Spleen (tissue), 13 donors: ENCODE measurements at places on chromosomes 7 and 10.

DNA sequence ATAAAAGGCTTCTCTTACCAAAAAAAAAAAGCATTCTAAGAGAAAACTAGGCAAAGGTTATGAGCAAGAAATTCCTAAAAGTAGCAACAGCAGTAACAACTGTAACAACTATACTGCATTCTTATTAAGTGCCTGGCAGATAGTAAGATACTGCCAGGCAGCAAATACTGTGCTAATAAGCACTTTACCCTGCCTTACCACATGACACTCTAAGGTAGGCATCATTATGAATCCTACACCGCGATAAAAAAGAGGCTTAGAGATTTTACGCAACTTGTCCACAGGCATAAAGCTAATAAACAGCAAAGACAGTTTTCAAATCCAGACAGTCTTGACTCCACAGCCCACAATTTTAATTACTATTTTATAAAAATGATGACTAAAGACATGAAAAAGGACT lies 83.2 kb downstream of the USP6NL start:
- DNase-seq = no peak

DNA sequence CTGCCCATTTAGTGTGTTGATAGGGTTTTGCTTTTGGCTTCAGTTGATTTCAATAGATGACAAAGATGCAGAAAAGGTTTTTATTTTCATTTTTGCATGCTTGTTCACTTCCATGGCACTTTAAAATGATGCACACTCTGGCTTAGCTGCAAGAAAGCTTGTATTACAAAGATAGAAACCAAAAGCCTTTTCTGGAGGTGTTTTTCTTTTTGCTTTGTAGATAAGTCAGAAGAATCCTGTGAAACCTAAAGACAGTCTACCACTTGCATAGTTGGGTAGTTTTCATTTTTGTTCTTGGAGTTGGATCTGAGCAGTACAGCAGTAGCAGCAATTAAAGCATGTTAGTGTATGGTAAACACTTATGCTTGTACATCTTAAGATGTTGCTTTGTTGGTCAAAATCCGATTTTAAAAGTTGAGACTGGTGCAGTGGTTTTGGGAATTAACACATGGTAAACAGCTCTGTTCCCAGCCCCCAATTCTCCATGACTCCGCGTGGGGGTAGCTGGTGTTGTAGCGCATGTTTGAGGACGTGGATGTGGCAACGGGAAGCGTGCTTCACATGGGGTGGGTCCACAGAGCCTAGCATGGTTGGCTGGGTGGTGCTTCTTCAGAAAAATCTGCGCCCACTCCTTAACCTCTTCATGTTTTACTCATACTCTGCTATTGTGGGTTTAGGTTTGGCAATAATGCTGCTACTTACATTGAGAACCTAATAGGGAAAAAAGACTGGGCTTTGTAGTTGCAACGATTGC lies 19.8 kb downstream of the CCNY start:
- DNase-seq = no peak

- no peak for DNase-seq
Measured at GRCh38 chr7:38756521-38756920, 125.3 kb upstream of the AMPH start.

DNA sequence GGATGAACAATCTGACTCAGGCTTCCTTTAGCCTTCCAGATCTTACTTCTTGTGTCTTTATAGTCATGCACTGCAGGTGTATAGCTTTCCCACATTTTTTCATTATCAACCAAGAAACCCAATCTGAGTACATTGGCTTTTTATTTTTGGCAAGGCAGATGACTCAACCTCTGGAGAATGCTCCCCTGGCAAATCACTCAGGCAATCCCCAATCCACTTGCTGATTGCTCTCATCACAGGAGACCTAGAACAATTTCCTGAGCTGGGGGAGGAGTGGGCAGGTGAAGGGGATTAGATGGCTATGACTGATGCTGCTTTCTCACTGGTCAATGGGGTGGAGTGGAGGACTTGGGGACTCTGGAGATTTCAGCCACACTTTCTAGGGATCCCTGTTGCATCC lies 134.4 kb downstream of the SLC16A9 start:
- no peak for DNase-seq

GRCh38 chr7:7249814-7250213 lies 67.5 kb downstream of the C1GALT1 start:
- no peak for DNase-seq

GRCh38 chr7:158587162-158588084 lies at the start of gene PTPRN2:
PTPRN2 (minus strand) TSS chr7:158587823.
- peak; percentile 77 for DNase-seq

DNA sequence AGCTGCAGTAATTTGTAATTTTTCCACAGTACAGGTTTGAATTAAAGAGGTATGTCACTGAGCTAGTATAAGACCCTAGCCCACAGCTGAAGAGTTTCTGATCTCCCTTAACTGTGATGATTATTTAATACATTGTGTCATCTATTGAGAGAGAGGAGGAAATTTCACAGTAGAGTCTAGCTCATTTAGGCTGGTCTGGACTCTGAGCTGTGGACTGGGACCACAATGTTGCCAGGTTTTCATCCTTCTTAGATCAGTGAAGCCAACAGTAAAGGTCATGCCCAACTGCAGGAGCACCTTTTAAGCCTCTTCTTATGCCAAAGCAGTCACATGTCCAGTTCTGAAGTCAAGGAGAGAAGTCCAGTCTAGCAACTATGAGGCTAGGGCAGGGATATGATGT lies 8.9 kb downstream of the TES start:
- DNase-seq = no peak

- no peak for DNase-seq
Measured at GRCh38 chr7:33300131-33300530, 170.8 kb downstream of the BBS9 start.

GRCh38 chr10:95976362-95977229 lies 66.8 kb upstream of the CCNJ start:
- DNase-seq = no peak

DNA sequence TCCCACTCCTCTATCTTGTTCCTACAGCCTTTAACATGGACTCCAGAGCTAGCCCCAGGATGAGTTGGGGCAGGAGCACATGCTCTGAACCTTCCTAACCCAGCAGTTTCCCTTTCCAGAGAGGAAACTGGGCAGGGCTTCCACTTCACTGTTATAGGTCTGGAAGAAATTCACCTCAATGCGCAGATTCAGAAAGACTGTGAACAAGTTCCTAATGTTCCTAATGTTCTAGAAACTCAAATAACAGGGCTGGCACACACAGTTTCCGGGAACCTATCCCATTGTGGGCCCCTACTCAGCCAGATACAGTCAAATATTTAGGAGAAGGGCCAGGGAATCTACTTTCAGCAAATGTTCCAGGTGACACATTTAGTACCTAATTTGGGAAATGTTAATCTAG lies 29.7 kb downstream of the ABCC2 start:
- no peak for DNase-seq

GRCh38 chr7:115980159-115980558 lies 50.4 kb downstream of the TFEC start:
- no peak for DNase-seq

- DNase-seq = no peak
Measured at GRCh38 chr10:104574838-104575237, 66.3 kb upstream of the SORCS3 start.

DNA sequence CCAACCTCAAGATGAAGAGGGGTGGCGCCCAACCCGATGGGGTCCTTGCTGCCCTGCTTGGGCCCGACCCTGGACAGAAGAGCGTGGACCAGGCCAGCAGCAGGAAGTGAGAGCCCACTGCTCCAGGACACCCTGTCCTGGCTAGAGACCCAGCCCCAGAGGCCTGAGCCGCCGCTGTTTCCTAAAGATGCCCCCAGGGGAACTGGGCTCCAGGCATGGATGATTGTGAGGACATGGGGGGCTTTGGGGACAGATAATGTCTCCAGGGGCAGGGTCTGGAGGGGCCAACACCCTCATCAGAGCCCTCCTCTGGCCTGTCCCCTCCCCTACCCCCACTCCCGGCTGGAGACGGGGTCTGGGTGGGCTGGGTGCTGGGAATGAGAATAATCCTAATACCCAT lies 71.7 kb downstream of the MYL10 start:
- no peak for DNase-seq

- no peak for DNase-seq
Measured at GRCh38 chr7:30814700-30815387, 43.6 kb downstream of the MINDY4 start.

DNA sequence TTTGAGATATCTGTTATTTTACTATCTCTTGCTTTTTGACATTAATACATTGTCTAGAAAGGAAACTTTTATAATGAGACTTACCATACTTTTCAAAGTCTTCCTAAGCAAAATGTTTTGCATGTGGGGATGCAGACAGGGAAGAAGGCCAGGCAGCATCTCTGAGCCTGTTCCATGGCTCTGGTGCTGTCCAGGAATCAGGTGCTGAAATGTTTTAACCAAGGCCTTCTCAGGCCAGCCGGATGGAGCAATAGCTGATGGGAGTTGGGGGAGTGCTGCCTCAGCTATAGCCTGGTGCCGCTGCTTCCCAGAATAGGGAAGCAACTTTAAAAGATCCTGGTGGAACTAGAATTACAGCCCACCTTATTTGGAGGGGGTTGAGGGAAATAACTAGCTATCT lies 38.5 kb downstream of the CRTAC1 start:
- DNase-seq = no peak

GRCh38 chr7:44883961-44884620 lies 1.2 kb downstream of the PURB start:
- no peak for DNase-seq

DNA sequence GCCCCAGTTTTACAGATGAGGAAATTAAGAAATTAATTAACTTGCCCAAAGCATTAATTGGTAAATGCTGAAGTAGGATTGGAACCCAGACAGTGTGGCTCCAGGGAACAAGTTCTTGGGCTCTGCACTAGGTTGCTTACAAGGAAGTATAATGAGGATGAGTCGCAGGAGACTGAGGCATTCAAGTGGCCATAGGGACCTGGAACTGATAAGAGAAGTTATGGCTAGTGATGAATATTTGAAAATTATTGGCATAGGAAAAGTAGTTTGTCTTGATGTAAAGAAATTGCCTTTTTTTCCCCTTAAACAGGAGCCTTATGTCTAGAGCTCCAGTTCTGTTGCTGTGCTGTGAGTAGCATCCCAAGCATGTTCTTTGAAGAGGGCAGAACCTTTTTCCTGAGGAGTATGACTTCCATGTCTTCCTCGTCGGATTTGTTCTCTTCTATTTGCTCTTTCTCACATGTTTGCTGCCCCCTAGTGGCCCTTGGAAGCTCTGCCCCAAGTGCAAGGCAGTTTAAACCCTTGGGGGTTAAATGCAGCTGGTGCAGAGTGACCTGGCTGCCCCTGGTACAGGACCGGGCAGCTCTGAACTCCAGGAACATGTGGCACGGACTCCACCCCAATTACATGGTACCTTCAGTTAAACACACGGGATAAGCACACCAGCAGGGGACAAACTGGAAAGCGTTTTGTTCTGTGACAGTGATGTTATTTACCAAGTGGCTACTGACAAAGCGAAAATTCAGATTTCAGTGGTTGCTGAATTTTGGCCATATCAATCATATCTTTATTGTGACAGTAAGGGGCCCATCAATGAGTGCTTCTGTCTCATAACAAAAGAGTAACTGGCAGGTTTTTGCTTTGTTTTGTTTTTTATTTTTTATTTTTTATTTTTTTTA lies 148.8 kb downstream of the HECW1 start:
- peak; percentile 83 for DNase-seq

- DNase-seq = no peak
Measured at GRCh38 chr7:101519324-101520023, 109.6 kb downstream of the MYL10 start.

DNA sequence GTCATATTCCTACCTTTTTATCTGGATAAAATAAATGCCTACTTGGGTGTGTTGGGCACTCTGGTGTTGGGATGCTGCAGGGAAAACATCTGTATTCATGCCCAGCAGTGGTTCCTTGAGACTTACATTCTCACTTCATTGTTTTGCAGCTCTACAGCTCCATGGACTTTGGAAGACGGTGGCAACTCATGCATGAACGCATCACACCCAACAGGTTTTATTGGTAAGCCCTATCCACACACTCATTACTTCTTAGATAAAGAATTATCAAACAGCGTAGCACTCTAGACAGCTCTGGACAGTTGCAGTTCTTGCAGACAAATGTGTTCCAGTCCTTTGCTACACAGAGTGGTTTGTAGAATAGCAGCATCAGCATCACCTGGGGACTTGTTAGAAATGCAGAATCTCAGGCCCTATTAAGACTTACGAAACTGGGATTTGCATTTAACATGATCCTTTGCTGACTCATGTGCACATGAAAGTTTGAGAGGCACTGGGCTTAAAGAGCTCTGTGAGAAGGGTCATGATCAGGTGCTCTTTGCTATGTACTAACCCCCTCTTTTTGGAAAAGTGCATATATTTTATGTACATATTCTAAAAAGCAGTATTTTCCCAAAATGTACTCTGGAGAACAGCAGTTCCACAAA lies 401.9 kb downstream of the SORCS3 start:
- DNase-seq = no peak

DNA sequence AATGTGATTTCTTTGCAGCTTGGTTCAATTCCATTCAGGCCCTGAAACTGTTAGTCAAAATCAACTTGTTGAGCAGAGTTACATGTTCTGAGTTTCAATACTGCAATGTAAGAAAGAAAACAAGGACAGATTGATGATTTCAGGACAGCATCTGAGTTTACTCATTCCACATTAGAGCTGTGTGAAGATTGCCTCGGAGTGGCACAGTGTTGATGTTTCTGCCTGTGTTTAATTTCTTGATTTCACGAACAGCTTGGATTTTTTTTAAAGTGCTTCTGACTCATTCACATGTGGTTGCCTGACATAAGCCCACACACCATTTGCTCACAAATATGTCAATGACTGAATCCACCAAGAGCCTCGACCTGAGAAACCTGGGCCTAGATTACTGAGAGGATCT lies 101.2 kb upstream of the PARD3 start:
- DNase-seq = no peak

GRCh38 chr7:28086198-28086597 lies 94.4 kb downstream of the JAZF1 start:
- DNase-seq = no peak

DNA sequence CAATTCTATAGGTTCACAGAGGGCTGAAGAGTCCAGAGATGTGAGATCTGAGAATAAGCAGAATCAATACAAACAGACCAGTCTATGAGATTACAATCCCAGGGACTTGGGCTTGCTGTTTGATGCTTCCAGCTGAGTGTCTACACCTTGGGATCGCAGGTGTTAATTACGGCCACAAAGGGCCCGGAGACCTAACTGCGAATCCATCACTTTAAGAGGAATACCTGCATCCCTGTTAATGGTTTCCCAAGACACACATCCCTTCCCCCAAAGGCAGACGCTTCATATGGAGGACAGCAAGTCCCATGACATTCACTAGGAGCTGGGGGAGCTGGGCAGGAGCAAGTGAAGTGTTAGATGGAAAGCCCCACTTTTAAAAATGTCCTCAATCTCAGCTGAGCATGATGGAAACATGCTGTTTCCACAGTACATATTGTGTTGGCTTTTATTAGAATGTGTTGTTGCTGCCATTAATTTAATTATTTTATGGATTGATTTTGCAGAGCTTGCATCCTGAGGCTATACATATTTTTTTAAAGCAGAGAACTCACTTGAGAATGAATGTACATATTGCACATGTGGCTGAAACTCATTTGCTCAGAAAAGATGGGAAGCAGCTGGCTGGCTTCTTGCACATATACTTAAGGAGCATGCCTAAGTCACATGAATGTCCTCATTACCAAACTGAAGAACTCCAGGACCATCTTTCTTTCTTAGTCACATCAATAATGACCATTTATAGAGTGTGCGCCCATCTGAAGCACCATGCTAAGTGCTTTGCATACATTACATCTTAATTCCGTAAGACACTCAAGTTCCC lies 151.3 kb downstream of the NEBL start:
- DNase-seq = no peak
